ENCODE measurements at places on chromosomes 2 and 18.
A peak's percentile ranks its signal among the peaks of the same experiment; 100 is the strongest.

DNA sequence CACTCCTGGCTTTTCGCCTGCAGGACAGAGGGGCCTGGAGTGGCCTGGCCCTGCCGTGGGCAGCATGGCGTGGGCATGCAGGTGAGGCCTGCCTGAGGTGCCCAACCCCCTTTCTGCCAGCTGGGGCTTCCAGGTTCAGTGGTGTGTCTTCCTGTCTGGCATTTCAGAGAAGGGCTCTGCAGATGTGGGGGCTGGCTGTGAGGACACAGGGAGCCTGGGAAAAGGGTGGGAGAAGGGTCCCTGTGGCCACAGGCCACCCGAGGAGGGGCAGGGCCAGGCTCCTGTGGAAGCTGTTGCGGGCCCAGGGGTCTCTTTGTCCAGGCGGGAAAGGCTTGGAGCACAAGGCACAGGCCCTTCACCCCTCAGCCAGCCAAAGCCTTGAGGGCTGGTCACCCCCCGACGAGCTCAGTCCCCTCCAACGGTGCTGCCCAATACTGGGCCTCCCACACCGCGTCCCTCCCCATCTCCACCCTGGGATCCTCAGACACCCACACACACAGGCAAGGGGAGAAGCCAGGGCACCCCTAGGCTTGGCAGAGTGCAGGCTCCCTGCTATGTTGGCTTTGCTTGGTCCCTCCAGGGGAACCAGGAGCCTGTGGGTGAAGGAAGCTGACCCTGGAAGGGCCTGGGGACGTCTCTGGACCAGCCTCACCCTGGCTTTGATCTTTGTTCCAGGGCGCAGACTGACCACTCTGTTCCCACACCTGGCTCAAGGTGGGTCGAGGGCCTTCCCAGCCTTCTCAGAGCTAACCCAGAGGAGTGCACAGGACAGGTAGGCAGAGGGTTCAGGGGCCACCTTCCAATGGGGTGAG, 3.7 kb upstream of the AQP12A start:
- ATAC-seq = no peak

- no peak for ATAC-seq
Observed at GRCh38 chr18:55289775-55290174, 298.2 kb downstream of the TCF4 start.

DNA sequence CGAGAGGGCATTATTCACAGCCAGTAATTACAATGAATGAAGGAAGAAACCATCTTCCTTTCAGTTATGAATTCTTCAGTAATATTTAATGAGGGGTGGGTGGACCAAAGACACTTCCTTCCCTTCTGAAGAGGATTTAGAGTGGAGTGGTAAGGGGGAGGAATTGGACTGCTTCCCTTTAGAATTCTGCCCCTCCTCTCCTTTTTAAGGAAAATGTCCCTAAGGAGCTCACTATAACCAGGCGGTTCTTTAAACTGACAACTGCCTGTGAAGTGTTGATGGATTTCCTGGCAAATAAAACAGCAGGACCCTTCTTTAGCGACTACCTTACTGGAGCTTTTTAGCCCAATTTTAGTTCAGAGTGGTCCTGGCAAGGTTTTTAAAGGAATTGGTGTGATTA, 86.4 kb downstream of the LIMS1 start:
- no peak for ATAC-seq

DNA sequence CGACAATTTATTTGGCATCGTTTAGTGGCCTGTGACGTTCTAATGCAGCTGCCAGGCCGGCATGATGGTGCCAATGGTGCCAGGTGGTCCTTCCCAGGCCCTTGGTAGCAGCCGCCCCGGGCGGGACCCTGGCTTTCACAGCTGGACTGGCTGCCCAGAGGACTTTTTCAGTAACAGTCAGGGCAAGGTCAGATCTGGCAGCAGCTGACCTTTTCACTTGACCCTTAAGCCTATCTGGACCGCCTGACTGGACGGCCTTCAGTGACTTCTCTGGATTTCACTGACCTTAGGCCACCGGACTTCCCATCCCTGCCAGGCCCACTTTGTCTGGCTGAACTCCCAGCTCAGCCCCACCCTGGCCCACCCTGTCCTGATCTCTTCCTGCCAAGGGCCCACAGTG, 15.9 kb downstream of the TRIB2 start:
- no peak for ATAC-seq

DNA sequence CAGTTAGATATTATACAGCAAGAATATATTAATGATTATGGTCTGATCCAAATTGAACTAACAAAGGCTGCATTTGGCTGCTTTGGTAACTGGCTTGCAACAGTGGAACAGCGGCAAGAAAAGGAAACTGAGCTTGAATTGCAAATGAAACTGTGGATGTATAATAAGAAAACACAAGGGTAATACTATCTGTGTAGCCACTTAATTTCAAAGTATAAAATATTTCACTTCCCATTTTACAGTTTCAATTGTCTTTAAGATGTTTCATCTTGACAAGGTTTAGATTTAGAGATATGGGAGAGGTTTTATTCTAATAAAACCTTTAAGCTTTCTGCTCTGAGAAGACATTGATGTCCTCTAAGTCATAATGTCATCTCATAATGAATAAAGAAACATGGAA, 23.8 kb downstream of the WDR75 start:
- ATAC-seq = no peak

DNA sequence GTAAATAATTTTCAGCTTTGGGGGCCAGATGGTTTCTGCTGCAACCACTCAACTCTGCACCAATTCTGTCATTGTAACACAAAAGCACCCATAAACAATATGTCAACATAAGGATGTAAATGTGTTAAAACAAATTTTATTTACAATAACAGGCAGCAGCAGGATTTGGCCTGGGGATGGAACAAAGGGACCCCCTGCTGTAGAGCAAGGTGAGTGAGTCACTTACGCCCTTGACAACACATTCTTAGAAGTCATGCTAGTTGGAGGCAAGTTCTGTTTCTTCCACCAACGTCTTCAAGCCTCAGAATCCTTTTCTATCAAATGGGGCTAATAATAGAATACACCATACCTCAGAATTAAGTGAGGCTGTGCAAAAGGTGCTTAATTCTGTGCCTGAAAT, 610.2 kb upstream of the SYT4 start:
- no peak for ATAC-seq

DNA sequence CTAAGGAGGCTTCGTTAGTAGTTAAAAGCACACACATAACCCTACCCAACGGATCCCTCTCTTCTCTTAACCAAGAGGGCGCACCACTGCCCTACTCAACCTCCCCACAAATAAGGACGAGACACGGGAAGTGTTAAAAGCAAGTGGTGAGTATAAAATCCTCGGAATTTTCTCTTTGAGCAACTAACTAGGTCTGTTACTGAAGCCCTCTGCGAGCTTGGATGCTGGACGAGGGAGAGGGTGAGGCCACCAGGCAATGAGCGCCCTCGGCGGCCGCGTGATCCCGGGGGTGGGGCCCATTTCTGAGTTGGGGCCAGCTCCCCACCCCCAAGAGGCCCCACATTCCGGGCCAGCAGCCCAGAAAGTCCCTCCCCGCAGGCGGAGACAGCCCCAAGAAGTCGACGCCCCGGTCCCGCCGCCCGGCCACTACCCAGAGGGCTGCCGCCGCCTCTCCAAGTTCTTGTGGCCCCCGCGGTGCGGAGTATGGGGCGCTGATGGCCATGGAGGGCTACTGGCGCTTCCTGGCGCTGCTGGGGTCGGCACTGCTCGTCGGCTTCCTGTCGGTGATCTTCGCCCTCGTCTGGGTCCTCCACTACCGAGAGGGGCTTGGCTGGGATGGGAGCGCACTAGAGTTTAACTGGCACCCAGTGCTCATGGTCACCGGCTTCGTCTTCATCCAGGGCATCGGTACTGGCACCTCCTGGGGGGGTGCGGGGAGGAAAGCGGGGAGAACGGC, at the start of gene CYBRD1:
CYBRD1 (plus strand) TSS at position 423 of the 736 bp plus-strand sequence; CDS start at position 495, 72 bp downstream.
- peak; percentile 75 for ATAC-seq

DNA sequence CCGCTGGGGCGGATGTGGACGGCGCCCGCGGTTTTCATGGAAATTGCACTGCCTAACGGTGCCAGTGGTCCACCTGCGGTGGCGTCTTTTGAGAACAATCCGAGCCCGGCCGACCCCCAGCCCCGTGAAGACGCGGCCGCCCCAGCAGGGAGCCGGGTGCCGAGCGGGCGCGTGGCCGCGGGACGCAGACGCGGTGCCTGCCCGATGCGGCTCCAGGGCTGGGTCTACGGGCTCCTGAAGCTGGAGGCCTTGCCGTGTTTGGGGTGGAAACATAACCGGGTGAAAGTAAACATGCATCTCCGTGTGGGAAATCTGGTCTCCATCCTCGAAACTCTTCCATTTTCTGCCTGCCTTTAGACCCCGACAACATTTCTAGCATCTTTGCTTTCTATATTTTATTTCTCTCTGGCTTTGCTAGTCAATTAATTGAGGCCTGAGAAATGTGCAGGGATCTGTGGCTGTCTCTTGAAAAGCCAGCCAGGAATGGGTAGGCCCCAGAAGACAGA, 572 bp downstream of the INPP4A start:
- ATAC-seq = peak; percentile 69

DNA sequence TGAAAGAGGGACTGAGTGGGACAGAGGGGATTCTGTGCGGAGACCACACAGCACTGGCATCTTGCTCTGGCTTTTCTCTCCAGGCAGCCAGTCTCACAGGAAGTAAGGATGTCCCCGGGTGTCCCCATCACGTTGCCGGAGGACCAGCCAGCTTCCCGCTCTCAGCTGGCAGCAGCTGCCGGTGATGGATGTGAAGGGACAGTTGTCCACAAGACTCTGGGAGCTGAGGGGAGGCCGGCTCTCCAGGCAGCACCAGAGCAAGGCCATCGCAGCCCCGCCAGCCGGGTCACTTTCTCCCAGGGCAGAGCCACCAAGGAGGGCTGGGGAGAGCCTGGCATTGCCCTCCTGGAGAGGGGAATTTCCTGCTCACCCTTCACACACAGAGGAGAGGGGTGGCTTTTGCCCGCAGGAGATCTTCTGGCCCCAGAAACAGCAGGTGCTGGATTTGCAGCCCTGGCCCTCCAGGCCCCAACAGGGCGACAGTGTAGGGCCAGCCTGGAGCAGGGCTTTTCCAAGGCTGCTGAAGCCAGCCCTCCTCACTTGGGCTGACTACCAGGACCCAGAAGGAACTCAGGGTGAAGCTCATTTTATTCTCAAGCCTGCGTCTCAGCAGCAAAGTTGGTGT, 24.0 kb upstream of the B3GNT7 start:
- no peak for ATAC-seq

DNA sequence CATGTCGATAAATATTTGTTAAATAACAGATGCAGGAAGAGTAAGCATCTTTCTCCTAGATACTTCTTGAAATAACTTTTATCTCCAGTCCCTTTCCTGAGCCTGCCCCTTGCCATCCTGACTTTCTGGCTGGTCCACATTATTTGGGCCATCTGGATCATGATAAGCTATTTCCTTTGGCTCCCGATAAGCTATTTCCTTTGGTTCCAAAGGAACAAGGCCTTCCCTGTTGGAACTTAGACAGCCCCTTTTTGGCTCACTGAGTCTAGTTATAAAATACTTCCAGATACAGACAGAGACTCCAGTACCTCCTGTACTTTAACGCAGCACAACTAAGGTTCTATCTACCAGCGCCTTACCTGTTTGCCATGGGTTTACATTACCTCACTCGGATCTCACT, 205.3 kb upstream of the CCDC150 start:
- ATAC-seq = no peak

DNA sequence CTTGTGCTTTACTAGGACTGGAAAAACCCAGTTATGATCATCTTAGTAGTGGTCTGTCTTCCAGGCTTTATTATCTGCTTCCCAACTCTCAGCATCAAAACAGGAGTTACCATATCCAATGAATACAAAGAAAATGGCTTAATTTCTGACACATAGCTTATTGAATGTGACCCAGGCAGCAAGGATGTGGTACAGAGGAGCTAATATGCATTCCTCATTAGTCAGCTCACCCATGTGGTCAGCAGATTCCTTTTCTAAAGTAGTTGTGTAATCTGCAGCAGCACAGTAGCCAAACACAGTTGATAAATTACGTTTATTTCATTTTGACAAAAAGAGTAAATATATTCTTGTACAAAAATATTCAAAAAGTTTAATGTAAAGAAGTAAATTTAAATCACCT, 43.6 kb downstream of the TSPYL6 start:
- ATAC-seq = peak; percentile 81

- peak; percentile 66 for ATAC-seq
Observed at GRCh38 chr2:237198164-237198855, 112.6 kb downstream of the COPS8 start.

DNA sequence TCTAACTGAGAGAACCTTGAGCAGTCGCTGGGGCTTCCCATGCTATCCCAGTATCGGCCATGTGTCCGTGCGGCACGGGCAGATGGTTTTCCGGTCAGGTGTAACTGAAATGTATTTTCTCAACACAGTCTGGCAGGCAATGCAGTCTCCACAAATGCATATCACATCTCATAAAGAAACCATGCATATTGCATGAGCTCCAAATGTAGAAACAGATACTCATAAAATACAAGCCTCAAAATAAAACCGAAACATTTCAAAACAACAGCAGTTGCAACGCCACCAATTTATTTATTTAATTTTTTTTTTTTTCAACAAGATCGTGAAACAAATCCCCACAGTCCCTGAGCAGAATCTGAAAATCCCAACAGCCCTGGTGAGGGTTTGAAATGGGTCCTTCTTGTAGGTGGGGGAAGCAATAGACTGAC, 299.4 kb downstream of the LPIN1 start:
- no peak for ATAC-seq

DNA sequence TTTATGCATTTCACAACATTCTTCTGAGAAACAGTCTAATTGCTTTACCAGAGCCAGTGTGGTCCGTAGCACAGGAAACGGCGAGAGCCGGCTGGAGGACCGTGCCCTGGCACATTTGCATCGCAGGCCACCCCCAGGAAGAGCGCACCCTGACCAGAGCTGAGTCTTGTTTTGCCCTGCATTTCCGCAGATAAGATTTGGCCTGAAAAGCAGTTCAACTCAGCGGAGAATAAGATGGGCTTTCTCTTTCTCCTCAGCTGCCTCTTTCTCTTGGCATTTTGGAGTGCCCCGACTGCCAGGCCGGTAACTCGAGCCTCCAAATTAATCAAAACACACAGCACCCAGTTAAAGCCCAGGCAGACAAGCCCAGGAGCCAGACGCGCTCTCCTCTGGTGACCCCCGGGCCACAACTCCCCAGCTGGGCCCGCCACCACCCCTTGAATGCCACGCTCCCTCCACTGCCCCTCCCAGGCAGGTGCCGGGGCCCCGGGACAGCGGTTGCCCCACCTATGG, 464 bp downstream of the COL4A4 start:
- peak; percentile 49 for ATAC-seq

- no peak for ATAC-seq
Observed at GRCh38 chr18:40006634-40007033, 1948.4 kb upstream of the PIK3C3 start.

- ATAC-seq = no peak
Observed at GRCh38 chr2:232802091-232802490, 25.7 kb upstream of the KCNJ13 start.
